KBM-7 (cell line): ENCODE measurements at places on chromosomes 7 and 10.

- no peak for DNase-seq
Observed at GRCh38 chr7:134548877-134549276, at the start of gene AKR1B15. Gene AKR1B15, plus strand, starts transcription at chr7:134549110. Its CDS starts 15,510 bp downstream, at chr7:134564620.

DNA sequence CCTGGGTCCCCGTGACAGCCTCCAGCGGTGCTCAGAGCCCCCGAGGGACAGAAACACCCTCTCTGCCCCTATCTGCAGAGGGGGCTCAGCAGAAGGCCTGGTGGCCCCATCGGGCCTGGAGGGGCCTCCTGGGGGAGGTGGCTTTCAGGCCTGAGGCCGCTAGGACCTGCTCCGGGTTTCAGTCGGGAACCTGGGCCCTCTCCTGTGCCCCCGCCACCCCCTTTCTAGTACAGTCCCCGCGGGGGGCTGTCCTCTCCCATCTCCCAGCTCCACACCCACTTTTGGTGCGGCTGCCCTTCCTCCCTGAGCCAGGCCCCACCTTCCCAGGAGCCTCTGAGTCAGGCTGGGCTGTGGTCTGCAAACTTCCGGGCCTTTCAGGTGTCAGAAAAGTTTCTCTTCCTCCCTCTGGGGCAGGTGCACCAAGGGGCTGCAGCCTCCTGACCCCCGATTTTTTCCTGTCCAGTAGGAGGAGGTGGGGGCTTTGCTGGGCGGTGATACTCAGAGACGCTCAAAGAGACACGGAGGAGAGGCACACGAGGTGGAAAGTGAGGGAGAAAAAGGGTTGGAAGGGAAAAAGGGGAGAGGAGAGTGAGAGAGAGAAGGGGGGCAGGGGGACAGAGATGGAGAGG, 692 bp downstream of the CARD11 start:
- no peak for DNase-seq

- no peak for DNase-seq
Observed at GRCh38 chr7:81491573-81491972, 278.3 kb downstream of the HGF start.

DNA sequence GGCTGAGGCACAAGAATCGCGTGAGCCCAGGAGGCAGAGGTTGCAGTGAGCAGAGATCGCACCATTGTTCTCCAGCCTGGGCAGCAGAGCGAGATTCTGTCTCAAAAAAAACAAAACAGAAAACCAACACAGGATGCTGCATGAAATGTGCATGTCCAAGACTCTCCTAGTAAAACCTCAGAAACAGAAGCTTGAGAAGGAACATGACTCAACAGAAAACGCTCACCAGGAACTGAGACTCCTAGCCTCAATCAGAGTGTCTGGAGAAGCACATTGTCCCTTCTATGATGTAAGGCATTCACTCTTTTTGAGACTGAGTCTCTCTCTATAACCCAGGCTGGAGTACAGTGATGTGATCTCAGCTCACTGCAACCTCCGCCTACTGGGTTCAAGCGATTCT, 168.3 kb downstream of the MYOF start:
- peak; percentile 69 for DNase-seq

- no peak for DNase-seq
Observed at GRCh38 chr7:76386691-76387260, 22.7 kb downstream of the SSC4D start.

DNA sequence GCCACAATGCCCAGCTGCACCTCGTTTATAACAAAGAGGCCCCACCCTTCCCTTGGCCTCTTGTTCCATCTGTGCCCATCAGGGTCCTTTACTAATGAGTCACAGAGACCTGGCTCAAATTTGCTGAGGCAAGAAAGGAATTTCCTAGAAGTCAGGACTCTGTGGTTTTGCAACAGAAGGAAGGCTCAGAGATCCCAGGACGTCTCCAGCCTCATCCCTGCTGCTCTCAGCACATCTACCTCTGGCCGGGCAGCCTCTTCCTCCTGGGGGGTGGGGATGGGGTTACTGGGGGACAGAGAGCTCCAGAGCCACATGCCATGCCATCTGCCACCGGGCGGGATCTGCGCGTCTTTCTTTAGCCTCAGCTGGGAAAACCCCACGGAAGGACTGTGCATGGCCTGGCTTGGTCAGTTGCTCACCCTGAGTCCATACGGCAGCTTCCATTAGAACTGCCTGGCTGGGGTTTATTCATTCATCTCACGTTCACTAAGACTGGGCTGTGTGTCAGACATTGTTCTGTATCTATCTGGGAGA, 41.9 kb upstream of the PSMG3 start:
- DNase-seq: no peak

- DNase-seq: no peak
Observed at GRCh38 chr7:25947669-25948516, 204.1 kb upstream of the NFE2L3 start.

DNA sequence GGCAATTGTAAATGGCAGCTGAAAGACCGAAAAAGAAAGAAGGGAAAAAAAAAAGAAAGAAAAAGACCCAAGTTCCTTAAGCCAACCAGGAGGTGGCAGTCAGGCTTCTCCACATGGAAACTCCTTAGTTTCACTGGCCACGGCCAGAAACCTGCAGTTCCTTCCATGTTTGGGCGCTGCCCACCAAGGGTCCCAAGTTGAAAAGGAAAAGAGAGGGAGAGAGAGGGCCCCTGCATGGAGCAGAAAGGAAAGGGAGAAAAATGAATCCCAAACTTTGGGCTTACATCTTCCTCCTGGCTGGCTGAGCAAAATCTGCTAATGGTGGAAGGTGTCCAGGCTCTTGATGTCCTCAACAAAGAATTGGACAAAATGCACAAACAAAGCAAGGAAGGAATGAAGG, 31.8 kb upstream of the ABCA13 start:
- DNase-seq: no peak

- DNase-seq: no peak
Observed at GRCh38 chr10:9244864-9245263, 1190.4 kb downstream of the GATA3 start.

- no peak for DNase-seq
Observed at GRCh38 chr7:22672846-22673680, 53.9 kb upstream of the IL6 start.

DNA sequence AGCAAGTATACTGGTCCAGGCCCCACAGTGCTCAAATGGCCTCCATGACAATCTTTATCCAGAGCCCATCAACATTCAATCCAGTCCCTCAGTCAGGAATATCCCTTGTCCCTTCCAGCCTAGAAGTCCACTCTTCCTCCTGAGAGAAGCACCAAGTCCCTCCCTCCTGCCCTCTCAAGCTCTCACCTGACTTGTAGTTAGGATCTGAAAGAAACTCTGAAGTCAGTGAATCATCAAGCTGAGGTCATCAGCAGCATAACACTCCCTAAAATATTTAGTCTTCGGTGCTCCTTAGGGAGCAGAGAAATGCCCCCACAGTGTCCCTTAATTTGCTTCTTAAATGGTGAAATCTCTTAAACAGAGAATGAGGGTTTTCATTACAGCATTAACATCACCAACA, 31.0 kb downstream of the GRM8 start:
- DNase-seq: no peak
